Panc1 (cell line): ENCODE measurements at places on chromosomes 6 and 20.

DNA sequence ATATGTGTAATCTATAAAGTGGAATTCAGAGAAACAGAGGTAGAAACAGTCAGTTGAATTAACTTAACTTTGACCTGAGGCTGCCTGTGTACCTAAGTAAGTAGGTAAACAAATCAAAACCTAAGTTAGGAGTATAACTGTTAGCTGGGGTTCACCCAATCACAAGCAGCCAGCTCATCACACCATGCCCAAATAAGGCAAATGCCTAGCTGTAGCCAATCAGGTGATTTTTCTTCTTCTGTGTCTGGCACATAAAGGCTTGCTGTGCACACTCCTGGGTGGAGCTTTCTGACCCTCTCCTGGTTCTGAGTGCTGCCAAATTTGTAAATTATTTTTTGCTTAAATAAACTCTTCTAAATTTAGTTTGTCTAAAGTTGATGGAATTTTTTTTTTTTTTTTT lies 54.7 kb upstream of the TRIM39 start:
- no peak for DNase-seq

DNA sequence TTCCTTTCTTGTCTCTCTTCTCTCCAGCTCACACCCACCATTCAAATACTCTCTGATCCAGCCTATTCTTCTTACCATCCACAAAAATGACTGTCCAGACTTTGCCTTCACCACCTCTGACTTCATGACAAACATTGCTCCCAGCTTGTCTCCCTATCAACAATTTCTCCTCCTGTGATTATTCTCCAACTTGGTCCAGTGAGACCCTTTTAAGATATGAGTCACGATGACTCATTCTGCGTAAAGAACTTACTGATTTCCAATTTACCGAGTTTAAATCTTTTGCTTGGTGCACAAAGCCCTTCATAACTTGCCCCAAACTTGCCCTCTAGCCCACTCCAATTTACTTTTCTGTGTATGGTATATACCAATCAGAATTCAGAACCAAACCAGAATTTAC lies 833.2 kb downstream of the MAFB start:
- no peak for DNase-seq

- no peak for DNase-seq
Observed at GRCh38 chr6:140602431-140603248, 1228.2 kb upstream of the CITED2 start.

- no peak for DNase-seq
Observed at GRCh38 chr20:12049125-12049524, 131.4 kb downstream of the BTBD3 start.

- DNase-seq, result no peak
Observed at GRCh38 chr6:118952683-118953082, 17.7 kb upstream of the MCM9 start.

DNA sequence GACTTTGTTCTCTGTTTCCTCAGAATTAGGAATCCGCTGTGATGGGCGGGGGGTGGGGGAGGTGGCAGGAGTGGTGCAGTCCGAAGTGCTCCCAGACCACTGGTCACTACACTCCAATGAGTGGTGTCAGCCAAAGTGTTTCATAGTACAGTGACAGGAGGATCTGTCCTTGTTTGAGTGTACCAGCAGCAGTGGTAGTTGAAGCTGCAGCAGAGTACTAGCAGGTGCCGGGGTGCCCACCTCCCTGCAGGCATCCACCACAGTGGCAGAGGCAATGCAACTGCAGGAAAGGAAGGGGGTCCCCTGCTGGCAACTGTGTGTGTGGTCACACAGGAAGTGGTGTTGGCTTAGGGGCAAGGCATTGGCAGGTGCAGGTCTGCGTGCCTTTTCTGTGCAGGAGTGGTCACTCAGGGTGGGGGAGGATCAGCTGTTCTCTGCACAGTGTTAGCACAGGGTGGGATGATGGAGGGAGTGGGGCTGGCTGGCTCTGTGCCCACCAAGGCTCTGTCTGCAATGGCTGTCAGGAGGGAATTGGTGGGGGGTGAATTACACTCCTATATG lies 9.7 kb downstream of the HLA-DOB start:
- DNase-seq, result no peak

- DNase-seq, result no peak
Observed at GRCh38 chr6:128694303-128695009, 174.1 kb upstream of the PTPRK start.

DNA sequence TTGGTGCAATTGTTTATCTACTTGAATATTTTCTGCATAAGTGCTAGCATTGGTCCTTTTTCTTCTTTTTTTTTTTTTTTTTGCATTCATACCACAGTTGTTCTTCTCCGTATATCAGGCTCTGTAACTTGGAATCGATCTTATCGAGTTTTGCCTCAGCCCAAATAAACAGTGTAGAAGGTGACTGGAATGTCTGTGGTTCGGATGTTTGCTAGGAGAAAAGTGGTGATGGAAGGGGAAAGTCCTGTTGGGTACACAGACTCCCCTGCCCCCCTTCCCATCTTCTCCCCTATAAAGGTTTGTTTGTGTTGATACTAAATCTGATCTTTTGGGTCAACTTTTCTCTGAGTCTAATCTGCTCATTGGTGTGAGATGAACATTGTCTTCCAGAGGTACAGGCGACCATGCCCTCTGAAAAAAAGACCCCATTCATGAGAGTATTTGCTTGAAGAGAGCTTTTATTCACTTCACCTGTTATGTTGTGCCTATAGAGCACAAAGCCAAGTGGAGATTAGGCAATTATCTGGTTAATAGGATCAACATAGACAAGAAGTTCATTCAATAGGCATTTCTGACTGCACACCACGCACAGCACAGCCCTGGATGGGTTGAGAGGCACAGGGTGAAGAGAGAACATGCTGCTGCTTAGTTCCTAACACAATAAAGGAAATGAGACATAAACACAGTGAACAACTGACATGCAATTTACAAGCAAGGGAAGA lies 620.0 kb downstream of the PKHD1 start:
- DNase-seq, result no peak

GRCh38 chr6:75091467-75092190 lies 114.2 kb downstream of the COL12A1 start:
- DNase-seq, result no peak

GRCh38 chr6:86030875-86031274 lies 388.2 kb upstream of the SYNCRIP start:
- DNase-seq, result no peak

DNA sequence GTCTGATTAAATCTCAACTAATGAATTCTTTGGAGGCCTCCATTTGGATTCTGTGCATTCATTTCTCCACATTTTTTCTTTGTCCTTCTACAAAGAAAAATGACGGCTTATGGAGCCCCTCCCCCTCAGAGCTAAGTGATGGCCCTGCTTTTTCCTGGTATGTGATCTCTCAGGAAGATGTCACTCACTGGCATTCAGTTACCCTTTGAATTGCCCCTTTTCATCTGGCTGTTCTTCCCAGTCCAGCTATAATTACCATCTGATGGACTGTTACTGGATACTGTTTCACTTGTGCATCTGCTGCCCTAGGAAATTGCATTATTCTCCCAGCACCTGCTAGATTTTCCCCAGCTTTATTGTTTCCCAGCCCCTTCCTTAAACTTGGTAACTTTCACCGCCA lies 151.9 kb downstream of the CFAP61 start:
- no peak for DNase-seq

DNA sequence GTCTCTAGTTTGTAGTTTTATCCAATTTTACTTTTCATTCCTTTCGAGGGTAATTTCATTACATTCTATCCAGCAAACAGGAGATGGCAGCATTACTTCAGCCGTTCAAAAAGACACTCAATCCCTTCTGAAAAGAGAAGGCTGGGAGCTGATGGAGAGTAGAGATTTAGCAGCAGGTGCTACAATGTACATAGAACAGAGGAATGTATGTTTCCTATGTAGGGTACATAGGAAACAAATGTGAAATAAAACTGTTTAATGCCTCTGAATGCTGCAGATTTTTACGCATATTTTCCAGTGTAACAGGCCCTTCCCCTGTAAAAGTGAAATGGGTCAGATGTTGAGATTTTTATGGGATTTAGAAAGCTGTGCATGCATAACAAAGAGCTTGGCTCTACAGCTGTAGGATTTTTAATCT lies 16.0 kb downstream of the RPS12 start:
- no peak for DNase-seq
